ENCODE measurements at places on chromosomes 3 and 15.

GRCh38 chr3:140472306-140473020 is 205.4 kb upstream of the TRIM42 start:
- no peak for DNase-seq
- no peak overlapping the region for H3K27ac ChIP-seq
- H3K4me1 ChIP-seq = no peaks in the 10 kb centered on the region
- H3K36me3 ChIP-seq = no peaks in the 10 kb centered on the region
- no peaks in the 10 kb centered on the region for H3K27me3 ChIP-seq

DNA sequence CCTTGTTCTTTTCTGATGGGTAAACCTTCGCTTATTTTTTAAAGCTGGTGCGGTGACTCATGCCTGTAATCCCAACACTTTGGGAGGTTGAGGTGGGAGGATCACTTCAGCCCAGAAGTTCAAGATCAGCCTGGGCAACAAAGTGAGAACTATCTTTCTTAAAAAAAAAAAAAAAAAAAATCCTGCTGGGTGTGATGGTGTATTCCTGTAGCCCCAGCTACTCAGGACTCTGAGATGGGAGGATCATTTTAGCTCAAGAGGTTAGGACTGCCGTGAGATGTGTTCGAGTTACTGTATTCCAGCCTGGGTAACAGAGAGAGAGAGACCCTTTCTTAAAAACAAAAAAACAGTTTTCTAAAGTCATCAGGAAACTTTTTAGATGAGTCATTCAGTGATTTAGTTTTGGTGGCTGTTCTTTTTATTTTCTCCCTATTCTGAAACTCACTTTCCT is 37.7 kb downstream of the SLMAP start:
- no peak for DNase-seq
- H3K36me3 ChIP-seq = no peaks in the 10 kb centered on the region
- H3K4me3 ChIP-seq = no peak overlapping the region
- no peaks in the 10 kb centered on the region for H3K4me1 ChIP-seq

GRCh38 chr3:71441217-71441924 is 142.2 kb downstream of the FOXP1 start:
- no peak overlapping the region for H3K4me3 ChIP-seq
- DNase-seq = no peak
- peak overlapping the region; percentile 93 for H3K27ac ChIP-seq
- H3K36me3 ChIP-seq = no peaks in the 10 kb centered on the region

DNA sequence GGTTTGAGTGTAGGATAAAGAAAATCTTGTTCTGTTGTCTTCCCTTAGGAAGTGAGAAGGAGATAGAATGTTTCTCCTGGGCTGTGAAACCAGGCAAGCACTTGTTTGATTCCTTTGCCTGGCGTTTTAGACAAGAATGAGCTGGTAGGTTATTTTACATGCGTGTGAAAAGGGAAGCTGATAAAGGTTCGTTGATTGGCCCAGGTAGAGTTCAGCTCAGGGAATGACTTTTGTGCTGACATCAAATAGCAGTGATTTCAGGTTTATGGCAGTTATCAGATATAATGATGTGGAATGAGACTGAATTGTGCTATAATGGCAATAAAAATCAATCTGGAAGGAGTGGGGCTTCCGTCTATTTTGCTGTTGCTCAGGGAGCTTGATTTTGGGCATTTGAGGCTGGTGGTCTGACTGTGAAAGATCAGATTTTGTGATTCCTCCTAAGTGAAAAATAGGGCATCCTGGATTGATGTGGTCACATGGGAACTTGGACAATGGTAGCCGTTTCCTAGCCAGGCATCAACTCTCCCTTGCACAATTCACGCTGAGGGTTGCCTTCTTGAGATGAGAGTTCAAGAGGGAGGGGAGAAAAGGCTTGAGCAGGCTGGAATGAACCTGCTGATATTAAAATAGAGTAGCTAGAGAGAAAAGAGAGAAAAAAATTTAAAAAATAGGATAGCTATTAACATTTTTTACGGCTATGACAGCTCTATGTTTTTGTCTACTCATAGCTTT is 388.9 kb downstream of the EDEM1 start:
- H3K4me1 ChIP-seq = no peaks in the 10 kb centered on the region
- H3K36me3 ChIP-seq = no peaks in the 10 kb centered on the region
- DNase-seq = no peak
- no peaks in the 10 kb centered on the region for H3K27me3 ChIP-seq
- no peak overlapping the region for H3K27ac ChIP-seq

- H3K27ac ChIP-seq = no peak overlapping the region
- DNase-seq = no peak
- H3K27me3 ChIP-seq = no peaks in the 10 kb centered on the region
- H3K4me1 ChIP-seq = peaks cover 26% of the 10 kb centered on the region
These were observed 78.4 kb downstream of the SPSB4 start for GRCh38 chr3:141129541-141130011.

GRCh38 chr3:141129049-141129448 is 77.9 kb downstream of the SPSB4 start:
- no peaks in the 10 kb centered on the region for H3K36me3 ChIP-seq
- DNase-seq = no peak
- H3K4me1 ChIP-seq = peaks cover 26% of the 10 kb centered on the region
- no peaks in the 10 kb centered on the region for H3K27me3 ChIP-seq
